Left renal pelvis (tissue), 4 donors: ENCODE measurements at places on chromosomes 13 and 19.

DNA sequence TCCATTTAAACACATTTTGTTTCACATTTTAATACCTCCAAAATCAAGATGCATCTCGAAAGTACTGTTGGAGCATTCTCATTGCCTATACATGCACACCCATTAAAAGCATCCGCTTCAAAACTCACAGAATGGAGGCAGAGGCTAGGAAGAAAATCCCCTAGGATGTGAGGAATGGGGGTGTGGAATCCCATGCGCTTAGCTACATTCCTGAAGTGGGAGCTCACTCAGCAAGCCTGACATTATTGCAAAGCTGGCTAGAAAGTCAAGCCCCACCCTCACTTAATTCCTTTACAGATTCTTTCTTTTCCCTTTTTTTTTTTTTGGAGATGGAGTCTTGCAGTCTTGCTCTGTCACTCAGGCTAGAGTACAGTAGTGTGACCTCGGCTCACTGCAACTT, 4.6 kb upstream of the FAM32A start:
- no peak for DNase-seq

DNA sequence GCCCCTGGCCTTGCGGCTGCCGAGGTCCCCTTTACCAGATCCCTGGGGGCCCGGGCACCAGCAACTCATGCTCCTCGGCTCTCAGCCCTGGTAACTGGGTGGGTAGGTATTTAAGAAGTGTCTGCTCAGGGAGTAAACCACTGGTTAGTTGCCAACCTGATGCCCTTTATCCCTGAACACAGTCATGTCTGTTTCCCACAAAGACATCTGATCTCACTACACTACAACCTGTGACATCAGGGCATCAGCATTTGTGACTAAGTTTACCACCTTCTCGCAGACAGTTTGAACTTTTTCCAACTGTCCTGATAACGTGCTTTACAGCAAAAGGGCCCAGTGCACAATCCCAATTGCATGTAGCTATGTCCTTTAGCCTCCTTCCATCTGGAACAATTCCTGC, 22.0 kb downstream of the GGACT start:
- DNase-seq = no peak

DNA sequence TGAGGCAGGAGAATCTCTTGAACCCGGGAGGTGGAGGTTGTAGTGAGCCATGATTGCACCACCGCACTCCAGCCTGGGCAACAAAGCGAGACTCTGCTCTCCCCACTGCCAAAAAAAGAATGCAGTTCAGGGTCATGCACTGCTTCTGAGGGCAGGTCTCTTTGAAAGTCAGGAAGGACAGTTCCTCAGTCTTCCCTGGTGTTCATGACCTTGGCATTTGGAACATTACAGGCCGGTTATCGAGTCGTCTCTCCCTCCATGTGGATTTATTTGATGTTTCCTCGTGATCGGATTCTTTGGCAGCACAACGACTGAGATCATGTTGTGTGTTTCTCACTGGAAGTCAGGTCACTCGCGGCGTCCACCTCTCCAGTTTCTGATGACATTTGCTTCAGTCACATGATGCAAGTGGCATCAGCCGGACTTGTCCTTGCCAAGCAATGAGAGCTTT, 17.2 kb downstream of the FGF21 start:
- no peak for DNase-seq

- DNase-seq = no peak
These were observed 86.9 kb upstream of the GPR183 start for GRCh38 chr13:99393791-99394735.

- DNase-seq = no peak
These were observed 8.7 kb downstream of the HIPK4 start for GRCh38 chr19:40381321-40381720.

- DNase-seq = no peak
These were observed 13.3 kb downstream of the ZC3H4 start for GRCh38 chr19:47100290-47100689.

- DNase-seq = no peak
These were observed 21.7 kb upstream of the FBXL3 start for GRCh38 chr13:77048681-77049080.

- no peak for DNase-seq
These were observed 4.4 kb downstream of the PNPLA6 start for GRCh38 chr19:7539827-7540425.

DNA sequence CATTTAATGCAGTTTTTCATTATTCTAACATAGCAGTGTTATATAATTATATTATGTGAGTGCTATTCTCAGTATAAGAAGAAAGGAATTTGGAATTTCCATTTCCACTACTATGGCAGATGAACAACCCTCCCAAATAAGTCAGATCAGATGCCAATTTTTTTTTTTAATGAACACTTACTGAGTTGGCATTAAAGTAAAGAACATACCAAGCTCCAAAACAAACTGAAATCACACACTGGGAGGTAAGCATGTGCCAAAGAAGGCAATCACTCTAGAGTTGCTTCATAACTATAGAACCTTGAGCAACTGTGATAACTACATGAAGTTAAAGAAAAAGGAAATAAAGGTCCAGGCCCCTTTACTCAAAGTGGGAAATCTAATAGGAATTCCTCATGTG, 90.3 kb downstream of the RNF17 start:
- DNase-seq = no peak

GRCh38 chr19:1266916-1267476, 2.1 kb upstream of the CIRBP start:
- DNase-seq = no peak

- no peak for DNase-seq
These were observed 15.3 kb downstream of the GATAD2A start for GRCh38 chr19:19420570-19421298.

GRCh38 chr13:100521851-100522617, 66.6 kb downstream of the GGACT start:
- DNase-seq = no peak
